Stimulated activated CD4-positive, alpha-beta T cell treated with anti-CD3 and anti-CD28 coated beads, Interleukin-15, amount 100 ng/mL, for 1 hour (primary cell): ENCODE measurements at places on chromosomes 12 and 14.

DNA sequence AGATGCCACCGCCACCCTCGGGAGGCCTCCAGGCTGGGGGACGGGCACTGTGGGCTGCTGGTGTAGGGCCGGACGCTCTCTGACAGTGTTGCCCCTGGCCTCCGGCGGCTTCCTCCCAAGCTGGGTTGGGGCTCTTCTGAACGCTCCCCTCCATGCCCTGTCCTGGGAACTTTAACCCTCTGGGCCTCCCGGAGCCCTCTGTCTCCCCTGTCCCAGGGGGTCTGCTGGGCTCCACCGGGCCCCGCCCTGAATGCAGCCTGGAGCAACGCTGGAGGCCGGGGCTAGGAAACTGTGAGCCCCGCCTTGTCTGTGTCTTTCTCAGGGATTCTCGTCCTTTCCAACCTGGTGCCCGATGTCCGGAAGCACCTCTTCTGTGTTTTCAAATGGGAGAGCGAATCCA lies 45.7 kb upstream of the FBRSL1 start:
- no peak for DNase-seq

DNA sequence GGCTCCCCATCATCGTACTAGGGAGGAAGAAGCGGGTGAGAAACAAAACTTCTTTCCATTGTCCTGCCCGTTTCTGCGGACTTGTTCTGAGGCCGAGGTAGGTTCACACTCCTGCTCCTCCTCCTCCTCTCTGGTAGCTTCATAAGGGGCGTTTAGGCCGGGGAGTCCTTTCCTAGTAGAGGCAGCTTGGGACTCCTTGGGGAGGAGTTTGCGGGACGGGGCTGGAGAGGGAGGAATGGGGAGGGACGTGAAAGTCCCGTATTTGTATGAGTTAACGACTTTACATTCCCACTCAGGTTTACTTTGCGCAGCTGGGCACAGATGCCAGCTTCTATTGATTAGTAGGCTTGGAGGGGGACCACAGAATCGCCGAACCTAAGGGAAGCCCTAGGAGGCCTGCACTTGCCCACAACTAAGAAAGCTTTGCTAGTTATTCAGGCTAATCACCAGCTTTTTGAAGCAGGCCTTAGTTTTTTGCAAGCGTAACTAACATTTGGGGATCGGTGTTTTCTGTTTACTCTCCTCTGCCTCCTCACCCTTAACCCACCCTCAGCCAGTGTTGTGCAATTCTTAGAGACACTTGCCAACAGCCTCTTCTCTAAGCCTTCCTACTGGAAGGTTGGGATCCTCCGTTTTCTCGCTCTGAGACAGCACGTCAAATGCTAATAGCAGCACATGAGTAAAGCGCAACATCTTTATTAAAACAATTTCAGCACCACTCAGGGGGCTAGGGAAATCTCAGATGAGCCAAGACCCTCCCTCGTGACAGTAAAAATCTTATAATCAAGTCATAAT lies 499 bp downstream of the RNASE4 start:
- no peak for DNase-seq

DNA sequence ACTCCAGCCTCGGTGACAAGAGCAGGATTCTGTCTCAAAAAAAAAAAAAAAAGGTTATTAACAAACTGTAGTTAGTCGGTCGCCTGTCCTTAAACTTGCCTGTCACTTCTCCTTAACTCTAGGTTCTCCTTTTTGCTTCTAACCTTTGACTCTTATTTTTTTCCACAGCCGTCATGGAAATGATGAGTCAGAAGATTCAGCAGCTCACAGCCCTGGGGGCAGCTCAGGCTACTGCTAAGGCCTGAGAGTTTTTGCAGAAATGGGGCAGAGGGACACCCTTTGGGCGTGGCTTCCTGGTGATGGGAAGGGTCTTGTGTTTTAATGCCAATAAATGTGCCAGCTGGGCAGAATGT lies 418 bp upstream of the MYG1 start:
- no peak for DNase-seq

- DNase-seq, result no peak
Observed at GRCh38 chr14:87111126-87111525, 881.9 kb downstream of the GALC start.

- no peak for DNase-seq
Observed at GRCh38 chr12:1607940-1608712, 13.7 kb upstream of the FBXL14 start.

DNA sequence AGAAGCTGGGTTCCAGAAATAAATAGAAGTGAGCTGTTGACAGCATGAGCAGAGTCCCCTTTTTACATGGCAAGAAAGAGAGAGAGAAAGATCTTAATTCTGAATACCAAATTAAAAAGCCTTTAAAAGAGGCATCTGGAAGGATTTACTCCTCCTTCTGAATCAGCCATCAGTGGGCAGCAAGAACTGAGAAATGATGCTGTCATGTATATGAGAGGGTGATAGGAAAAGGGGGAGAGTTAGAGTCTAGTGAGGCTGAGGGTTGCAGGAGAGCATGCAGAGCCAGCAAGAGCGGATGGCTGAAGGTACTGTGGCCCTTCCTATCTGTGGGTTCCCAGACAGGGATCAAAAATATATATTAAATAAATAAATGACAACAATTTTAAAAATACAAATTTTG lies 34.5 kb upstream of the GNG2 start:
- no peak for DNase-seq

GRCh38 chr14:56129933-56130332 lies 11.7 kb downstream of the PELI2 start:
- no peak for DNase-seq

DNA sequence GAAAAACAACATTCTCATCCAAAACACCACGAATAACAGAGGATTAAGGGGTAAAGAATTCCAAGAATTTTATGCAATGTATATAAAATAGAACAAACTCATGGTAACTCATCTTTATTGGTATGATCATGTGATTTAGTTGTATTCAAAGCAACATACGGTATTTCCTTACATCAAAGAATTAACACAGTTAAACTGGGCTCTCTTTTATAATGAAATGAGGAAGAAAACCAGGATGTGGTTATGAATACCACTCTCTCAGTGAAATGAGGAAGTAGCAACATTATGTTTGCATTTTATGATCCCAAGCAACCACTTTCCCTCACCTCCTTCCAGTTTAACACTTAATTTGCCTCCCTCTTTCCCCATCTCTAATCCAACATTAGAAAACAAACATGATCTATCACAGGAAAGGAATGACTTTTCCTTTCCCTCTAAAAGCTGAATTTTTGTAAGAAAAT lies 22.9 kb downstream of the SPTLC2 start:
- DNase-seq, result no peak

GRCh38 chr14:82710267-82710841 lies 1176.7 kb upstream of the SEL1L start:
- DNase-seq, result no peak

GRCh38 chr12:40999210-40999609 lies 188.9 kb upstream of the PDZRN4 start:
- no peak for DNase-seq

DNA sequence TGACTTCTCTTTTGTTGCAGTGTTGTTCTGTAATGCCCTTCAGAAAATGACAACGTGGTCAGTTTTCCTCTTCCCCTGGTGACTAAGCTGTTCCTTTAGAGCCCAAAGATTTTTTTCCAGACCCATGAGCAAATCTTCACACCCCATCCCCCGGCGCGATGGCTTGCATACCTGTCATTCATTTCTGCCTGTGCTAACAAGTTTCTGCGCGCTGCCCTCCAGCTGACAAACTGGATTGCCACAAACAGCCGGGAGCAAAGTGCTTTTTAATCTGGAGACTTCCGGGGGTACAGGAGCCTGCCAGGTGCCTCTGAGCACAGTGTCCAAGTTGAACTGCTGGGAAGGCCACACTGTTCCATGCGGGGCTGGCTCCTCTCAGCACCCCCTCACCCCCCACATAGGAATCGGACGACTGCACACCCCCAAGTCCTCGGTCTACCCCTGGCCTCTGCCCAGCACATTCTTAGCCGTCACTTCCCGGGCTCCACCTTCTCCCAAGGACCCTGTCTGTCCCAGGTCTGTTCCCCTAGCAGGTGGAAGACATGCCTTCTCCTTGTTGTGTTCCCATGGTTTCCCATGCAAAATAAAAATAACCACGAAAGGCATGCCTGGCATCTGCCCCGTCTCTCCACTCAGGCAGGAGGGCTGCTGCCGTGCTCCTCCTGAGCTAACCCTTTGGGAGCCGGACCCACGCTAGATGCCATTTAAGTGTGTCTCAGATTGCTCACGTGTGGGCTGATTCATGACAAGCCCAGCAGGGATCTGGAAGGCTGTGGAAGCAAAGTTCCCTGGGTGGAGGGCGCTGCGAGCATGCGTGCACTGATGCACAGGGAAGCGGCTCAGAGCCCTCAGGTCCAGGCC lies 14.1 kb downstream of the RILPL1 start:
- DNase-seq, result no peak

GRCh38 chr14:19974844-19975243 lies 547 bp upstream of the OR4K15 start:
- no peak for DNase-seq

- DNase-seq, result no peak
Observed at GRCh38 chr12:2376908-2377657, 324.3 kb downstream of the CACNA1C start.

- no peak for DNase-seq
Observed at GRCh38 chr14:92328664-92329255, 5.8 kb downstream of the SLC24A4 start.

- no peak for DNase-seq
Observed at GRCh38 chr12:57488402-57489156, 711 bp downstream of the MARS1 start.

- DNase-seq, result no peak
Observed at GRCh38 chr14:81819344-81819743, 285.7 kb upstream of the SEL1L start.

GRCh38 chr12:109735051-109735521 lies 21.5 kb downstream of the FAM222A start:
- DNase-seq, result no peak

- DNase-seq, result no peak
Observed at GRCh38 chr14:79660053-79660939, 551.0 kb downstream of the DIO2 start.

DNA sequence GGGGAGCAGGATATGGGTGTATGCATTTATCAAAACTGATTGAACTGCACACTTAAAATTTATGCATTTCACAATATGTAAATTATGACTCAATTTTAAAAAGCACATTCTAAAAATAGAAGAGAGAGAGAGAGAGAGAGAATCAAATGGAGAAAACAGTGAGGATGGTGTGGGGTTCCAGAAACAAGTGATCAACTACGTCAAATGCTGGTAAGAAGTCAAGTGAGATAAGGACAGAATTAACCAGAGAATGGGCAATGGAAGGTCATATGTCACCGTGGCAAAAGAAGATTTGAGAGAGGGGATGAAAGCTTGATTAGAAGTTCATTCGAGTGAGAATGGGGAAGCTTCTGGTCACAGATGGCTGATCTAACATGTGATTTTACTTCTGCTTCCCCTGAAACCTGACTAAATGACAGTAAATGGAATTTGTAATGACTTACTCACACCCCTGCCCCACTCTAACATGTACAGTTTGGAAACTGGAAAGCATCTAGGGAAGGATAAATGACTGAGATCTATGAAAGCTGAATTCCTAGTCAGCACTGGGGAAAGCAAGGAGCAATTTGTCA lies 276.5 kb upstream of the AMIGO2 start:
- DNase-seq, result no peak

DNA sequence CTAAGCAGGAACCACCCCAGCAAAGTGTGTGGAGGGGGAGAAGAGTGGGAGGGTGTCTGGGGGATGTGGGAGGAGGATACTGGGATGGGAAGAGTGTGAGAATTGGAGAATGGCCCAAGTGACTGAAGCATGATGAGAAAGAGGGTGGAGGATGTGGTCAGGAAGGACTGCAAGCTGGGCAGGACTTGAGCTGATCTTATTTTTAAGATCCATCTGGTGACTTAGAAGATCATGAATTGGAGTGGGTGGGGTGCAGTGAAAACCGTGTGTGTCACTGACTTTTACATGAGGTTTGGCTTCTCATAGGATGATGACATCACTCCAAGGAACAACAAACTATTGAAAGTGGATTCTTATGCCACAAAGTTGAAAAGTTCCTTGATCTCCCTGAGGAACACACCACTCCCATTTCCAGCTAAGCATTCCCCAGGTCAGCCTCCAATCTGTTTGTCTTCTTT lies 287.5 kb downstream of the GALC start:
- no peak for DNase-seq
